ENCODE measurements at places on chromosomes 4 and X. TPM values are rescaled to one million over a fixed set of nuclear protein-coding genes. Genes with fewer than 3 reads are reported as not detected.

- H3K4me1 ChIP-seq, result no peaks in the 10 kb centered on the region
- DNase-seq, result no peak
- H3K27ac ChIP-seq, result no peak overlapping the region
- no peak overlapping the region for H3K4me3 ChIP-seq
- H3K27me3 ChIP-seq, result no peaks in the 10 kb centered on the region
- H3K36me3 ChIP-seq, result peaks cover 6% of the 10 kb centered on the region
Observed at GRCh38 chr4:53043891-53044650, 182.0 kb downstream of the RASL11B start.

GAGE12H gene
- total RNA-seq, result not detected

DNA sequence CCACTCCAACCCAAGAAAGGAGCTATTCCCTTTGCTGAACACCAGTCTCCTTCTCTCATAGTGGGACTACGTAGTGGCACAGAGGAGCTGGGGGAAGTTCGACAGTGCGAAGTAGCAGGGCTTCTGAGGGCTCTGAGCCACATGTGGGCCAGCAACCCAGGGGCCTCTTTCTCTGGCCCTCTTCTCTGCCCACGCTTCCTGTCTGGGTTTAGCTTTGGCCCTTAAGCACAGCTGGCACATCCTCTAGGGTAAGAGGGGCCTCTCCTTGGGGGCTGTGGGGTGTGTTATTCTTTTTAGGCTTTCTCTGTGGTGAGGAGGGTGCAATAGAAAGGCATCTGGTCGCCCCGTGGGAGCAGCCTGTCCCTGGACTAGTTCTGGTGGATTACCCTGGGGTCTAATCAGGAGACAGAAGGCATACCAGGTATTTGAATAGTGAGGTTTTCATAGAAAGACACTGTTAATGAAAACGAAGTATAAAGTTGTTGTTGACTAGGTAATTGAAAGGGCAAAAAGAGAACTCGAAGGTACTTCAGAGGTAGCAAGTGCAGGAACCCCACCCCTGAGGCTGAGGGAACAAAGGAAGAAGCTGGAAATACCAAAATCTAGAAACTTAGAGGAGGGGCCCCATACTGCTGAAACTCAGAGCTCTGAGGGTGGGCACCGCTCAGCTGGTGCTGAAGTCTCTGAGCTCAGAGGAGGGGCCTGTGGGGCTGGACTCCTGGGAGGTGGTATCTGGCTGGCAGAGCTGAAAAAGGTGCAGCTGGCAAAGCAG lies 151.9 kb upstream of the RPS6KA3 start:
- no peaks in the 10 kb centered on the region for H3K36me3 ChIP-seq
- H3K4me3 ChIP-seq, result no peak overlapping the region
- H3K27me3 ChIP-seq, result no peaks in the 10 kb centered on the region
- DNase-seq, result peak; percentile 29
- no peak overlapping the region for H3K27ac ChIP-seq

GRCh38 chr4:8468746-8469535 lies 28.4 kb downstream of the TRMT44 start:
- H3K27ac ChIP-seq, result no peak overlapping the region
- DNase-seq, result peak; percentile 70
- H3K36me3 ChIP-seq, result peaks cover 21% of the 10 kb centered on the region
- H3K27me3 ChIP-seq, result no peaks in the 10 kb centered on the region
- H3K4me3 ChIP-seq, result no peak overlapping the region

DNA sequence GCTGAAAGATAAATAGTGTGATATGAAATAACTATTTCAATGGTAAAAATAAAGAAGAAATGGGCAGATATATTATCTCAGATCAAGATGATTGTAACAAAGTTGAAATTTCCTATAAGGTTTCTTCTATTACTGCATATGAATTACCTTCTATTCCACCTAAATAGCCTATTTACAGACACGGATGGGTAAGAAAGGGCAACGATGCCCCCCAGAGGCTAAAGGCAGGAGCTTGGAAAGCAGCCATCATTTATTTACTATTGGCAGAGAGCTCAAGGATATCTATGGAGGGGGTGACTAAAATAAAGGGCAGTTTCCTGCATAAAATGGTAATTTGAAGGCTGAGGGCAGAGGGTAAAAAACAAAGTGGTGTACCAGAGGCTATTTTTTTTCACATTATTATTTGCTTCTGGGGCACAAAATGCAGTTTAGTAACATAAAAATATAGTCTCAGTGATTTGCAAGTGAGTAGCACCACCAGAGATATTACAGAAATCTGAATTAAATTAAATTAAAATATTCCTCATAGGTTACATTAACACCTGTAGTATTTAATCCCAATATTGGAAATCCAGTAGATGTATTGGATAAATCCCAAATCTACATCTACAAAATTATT lies 123.1 kb downstream of the BTC start:
- no peaks in the 10 kb centered on the region for H3K36me3 ChIP-seq
- H3K27ac ChIP-seq, result no peak overlapping the region
- DNase-seq, result peak; percentile 57
- peaks cover 2% of the 10 kb centered on the region for H3K27me3 ChIP-seq
- H3K4me3 ChIP-seq, result no peak overlapping the region

TLR6 gene
- total RNA-seq, result 1.4 TPM

- DNase-seq, result peak; percentile 21
- peaks cover 10% of the 10 kb centered on the region for H3K27me3 ChIP-seq
- peaks cover 8% of the 10 kb centered on the region for H3K4me1 ChIP-seq
- H3K36me3 ChIP-seq, result no peaks in the 10 kb centered on the region
- peak within 1 kb of the TSS; percentile 72 for H3K4me3 ChIP-seq
Observed at GRCh38 chrX:102712216-102712966, at the start of gene GPRASP2. GPRASP2 (plus strand) TSS chrX:102712448; CDS start chrX:102714870, 2,422 bp downstream.

GRCh38 chrX:133085785-133086184 lies 11.1 kb downstream of the USP26 start:
- no peaks in the 10 kb centered on the region for H3K27me3 ChIP-seq
- no peak for DNase-seq
- H3K27ac ChIP-seq, result no peak overlapping the region
- H3K36me3 ChIP-seq, result no peaks in the 10 kb centered on the region

- H3K27ac ChIP-seq, result no peak overlapping the region
- H3K4me3 ChIP-seq, result no peak overlapping the region
- H3K27me3 ChIP-seq, result no peaks in the 10 kb centered on the region
Observed at GRCh38 chrX:155718972-155719586, 106.3 kb upstream of the TMLHE start.

GRCh38 chr4:21790438-21791029 lies 158.0 kb downstream of the KCNIP4 start:
- no peaks in the 10 kb centered on the region for H3K27me3 ChIP-seq
- H3K27ac ChIP-seq, result no peak overlapping the region
- H3K4me3 ChIP-seq, result no peak overlapping the region
- H3K36me3 ChIP-seq, result no peaks in the 10 kb centered on the region
- no peaks in the 10 kb centered on the region for H3K4me1 ChIP-seq

- no peaks in the 10 kb centered on the region for H3K36me3 ChIP-seq
- H3K4me3 ChIP-seq, result no peak overlapping the region
- no peak overlapping the region for H3K27ac ChIP-seq
- no peaks in the 10 kb centered on the region for H3K4me1 ChIP-seq
- DNase-seq, result no peak
Observed at GRCh38 chr4:186351668-186352194, 85.7 kb downstream of the F11 start.

DNA sequence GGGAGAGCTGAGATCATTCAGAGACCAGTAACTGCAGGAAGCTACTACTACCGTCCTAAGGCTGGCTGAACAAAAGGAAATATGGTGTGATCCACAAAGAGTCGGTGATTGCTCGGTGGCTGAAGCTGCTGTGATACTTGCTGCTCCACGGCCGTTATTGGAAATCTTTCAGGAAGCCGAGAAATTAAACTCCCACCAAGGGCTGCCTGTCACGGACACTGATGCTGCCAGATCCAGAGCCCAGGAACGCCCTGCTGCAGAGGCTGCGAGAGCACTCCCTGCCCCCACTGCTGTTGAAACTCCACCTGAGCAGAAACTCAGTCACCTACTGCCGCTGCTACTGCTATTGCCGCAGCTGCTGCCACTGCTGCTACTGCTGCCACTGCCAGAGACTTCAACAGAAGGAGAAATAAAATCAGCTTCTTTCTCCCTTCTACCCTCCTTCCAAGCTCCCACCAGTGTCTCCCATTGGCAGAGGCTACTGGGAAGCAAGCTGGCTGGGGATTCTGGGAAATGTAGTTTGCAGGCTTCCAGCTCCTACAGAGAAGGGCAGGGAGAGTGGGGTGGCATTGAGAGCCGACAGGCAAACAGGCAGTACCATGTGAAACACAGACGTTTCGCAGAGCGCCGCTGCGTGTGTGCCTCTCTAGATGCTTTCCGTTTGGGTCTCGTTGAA lies 126.0 kb upstream of the ENPP6 start:
- H3K27ac ChIP-seq, result no peak overlapping the region
- no peaks in the 10 kb centered on the region for H3K27me3 ChIP-seq
- DNase-seq, result peak; percentile 54
- H3K4me1 ChIP-seq, result peaks cover 23% of the 10 kb centered on the region
- no peaks in the 10 kb centered on the region for H3K36me3 ChIP-seq

P2RY4 gene
- total RNA-seq, result 0.17 TPM

Data from activated CD4-positive, alpha-beta memory T cell treated with anti-CD3 and anti-CD28 coated beads for 36 hours (primary cell).